Germinal center (tissue), 1 donor: ENCODE measurements at places on chromosomes 6 and 20.

DNA sequence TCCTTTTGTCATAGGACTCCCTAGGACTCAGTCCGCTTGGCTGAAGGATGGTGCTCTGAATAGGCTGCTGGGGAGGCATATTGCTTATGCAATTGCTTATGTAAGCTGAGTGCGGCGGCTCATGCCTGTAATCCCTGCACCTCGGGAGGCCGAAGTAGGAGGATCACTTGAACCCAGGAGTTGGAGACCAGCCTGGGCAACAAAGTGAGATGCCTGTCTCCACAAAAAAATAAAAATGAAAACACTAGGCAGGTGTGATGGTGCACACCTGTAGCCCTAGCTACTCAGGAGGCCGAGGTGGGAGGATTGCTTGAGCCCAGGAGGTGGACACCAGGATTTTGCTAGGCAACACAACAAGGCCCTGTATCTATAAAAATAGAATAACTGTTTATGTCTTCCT is 81.3 kb downstream of the EYA2 start:
- DNase-seq, result no peak

GRCh38 chr6:168012431-168013249 is 15.2 kb downstream of the KIF25 start:
- DNase-seq, result no peak

DNA sequence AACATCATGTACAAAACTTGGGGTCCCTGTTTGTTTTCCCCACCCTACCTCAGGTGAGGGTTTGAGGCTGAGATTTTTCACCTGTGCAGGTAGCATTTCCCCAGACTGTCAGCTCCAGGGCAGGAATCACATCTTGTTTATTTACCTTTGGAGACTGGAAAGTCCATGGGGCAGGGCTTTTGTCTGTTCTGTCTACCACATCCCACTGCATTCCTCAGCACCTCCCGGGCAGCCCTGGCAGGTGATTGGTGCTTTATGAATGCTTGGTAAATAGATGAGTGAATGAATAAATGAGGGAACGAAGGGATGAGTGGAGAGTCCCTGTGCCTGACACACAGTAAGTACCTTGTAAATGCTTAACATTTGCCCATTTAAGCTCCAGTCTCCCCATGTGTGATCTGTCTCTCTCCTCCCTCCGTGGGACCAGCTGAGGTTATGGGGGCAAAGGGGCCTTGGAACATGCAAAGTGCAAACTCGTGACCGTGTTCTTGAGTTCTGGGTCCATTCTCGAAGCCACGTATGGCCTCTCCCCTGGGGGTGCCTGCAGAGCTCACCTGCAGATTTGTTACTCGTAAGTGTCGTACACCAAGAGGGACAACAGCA is 69.7 kb upstream of the PMEPA1 start:
- DNase-seq, result no peak

DNA sequence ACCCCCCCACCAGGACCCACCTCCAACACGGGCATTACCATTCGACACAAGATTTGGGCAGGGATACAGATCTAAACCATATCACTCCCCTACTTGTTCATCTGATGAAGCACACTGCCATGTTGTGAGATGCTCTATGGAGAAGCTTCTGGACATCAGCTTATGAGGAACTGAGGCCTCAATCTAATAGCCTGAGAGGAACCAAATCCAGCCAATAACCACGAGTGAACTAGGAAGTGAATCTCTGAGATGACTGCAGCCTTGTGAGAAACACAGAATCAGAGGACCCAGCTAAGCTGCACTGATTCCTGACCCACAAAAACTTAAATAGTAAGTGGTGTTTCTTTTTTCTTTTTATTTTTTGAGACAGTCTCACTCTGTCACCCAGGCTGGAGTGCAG is 21.6 kb upstream of the ZBTB2 start:
- no peak for DNase-seq

DNA sequence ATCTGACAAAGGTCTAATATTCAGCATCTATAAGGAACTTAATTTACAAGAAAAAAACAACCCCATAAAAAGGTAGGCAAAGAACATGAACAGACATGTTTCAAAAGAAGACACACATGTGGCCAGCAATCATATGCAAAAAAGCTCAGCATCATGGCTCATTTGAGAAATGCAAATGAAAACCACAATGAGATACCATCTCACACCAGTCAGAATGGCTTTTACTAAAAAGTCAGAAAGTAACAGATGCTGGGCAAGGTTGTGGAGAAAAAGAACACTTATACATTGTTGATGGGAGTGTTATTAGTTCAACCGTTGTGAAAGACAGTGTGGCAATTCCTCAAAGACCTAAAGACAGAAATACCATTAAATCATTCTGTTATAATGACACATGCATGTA is 289.9 kb upstream of the MMS22L start:
- no peak for DNase-seq

- DNase-seq, result no peak
Measured at GRCh38 chr6:122400462-122401089, 1.1 kb downstream of the HSF2 start.

DNA sequence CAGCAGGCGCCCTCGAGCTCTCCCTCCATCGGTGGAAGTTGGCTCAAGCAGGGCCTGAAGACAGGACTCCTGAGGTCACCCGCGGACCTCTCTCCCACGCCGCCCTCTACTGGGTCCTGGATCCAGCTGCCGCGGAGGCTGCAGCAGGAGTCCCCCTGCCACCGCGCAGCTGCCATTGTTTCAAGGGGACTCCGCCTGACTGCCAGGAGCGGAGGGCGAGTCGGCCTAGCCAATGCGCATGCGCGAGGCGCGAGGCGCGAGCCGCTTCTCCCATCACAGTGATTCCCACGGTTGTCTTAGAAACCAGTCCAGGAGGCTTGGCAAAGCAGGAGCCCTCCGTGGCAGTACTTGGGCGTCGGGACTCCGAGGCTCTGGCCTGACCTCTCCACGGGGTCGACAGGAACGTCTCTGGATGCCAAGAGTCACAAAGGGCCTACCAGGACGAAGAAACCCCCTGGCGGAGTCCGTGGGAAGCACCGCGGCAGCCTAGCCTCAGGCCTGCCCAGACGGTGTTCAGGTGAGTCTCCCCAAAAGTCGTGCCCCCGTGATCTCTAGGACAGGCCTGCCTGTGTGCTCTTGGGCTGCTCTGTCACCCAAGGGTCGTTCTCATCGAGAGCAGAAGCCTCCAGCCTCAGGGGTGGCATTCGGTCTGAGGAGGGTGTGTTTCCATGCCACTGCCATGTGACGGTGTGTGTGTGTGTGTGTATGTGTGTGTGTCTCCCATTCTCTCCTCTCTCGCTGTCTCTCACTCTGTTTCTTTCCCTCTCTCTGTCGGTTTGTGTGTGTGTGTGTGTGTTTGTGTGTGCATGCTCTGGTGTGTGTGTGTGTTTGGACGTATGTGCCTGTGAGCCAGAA is 290.6 kb upstream of the ZNF337 start:
- DNase-seq, result peak; percentile 42

DNA sequence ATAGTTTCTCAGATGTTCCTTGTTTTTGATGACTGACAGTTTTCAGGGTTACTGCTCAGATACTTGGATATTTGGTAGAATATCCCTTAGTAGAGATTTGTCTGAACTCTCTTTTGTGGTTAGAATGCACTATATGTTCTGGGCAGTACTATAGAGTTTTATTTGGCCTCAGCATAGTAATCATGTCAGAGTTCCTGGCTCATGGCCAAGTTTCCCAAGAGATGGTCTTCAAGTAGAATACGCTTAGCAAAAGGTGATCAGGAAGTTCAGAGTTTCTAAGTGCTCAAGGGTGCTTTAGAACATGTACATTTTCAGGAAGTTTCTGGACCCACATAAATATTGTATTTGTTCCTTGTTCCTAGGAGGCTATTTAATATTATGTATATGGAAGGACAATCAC is 1209.7 kb upstream of the GJE1 start:
- DNase-seq, result no peak

- DNase-seq, result no peak
Measured at GRCh38 chr20:36463212-36464061, 77.9 kb upstream of the MYL9 start.

DNA sequence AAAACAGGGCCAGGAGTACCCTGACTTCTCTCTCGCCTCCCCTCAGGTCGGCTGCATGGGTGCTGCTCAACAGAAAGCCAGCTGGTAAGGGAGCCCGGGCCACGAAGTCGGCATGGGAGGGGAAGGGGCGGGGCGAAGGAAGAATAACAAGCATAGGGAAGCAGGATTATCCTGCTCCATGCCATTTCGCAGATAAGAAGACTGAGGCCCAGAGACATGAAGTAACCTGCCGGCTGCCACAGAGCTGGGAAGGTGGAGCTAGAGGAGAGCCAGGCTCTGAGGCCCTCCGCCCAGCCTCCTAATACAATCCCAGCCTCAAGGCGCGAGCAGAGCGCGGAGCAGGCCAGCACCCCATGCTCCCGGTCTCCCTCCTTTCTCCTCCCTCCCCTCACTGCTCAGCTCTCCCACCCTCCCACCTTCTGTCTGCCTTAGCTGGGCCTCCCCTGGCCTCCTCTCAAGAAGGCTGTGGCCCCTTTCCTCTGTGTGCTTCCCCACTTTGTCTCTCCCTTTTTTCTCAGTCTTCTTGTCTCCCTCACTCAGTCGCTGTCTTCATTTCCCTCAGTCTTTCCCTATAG is 13.2 kb upstream of the HMGA1 start:
- no peak for DNase-seq

DNA sequence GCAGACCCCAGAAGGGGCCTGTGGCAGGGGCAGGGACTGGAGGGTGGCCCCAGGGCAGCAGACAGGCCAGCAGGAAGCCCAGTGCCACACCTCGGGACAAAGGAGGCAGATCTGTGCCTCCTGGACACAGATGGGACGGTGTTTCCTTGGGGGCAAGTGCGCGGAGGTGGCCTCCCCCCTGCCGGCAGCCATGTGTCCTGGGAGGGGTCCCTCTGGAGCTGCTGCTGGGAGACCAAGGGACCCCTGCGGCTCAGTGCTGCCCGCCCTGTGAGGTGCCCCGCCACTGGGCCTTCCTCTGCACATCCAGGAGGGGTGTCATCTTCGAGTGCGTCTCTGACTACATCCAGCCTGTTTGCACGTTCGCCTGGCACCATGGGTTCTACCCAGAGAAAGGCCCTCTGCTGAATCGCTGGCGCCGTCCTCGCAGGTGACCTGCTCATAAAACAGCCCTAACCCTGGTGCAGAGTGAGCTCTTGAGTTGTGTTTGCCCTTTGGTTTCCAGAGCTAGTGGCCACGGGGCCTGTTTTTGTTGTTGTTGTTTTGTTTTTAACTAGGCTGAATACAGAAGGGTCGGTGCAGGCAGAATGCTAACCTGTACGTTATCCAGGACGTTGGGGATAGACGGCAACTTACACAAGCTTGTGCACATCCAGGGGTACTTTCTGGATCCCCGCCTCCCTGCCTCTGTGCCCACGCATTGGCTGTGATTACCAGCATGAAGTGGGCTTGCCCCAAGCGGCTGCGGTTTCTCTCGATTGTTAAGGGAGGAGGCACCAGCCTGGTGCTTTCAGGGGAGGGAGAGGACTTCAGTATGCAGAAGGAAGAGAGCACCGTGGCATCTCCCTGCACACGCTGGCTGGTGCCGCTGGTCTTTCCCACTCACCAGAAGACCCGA is 1.3 kb upstream of the KCNQ2 start:
- no peak for DNase-seq
